NCI-H446 treated with DMSO at 0.1 percent for 48 hours (cell line): ENCODE measurements at places on chromosomes 11 and 22.

GRCh38 chr11:63564056-63564774, 1.0 kb upstream of the PLAAT2 start:
- no peak for DNase-seq

DNA sequence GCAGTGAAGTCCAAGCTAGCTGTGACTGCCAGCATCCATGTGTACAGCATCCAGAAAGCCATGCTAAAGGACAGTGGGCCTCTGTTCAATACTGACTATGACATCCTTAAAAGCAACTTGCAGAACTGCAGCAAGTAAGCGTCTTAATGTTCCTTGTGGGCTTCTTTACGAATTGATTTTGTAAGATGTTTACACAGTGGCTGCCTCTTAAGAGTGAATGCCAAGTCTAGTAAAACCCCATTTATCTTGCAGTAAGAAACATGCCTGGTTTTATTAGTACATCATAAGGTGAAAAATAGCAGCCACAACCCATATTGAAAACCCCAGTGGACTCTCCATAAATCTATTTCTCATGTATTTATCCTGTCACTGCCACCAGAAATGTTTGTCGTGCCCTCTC, 20.5 kb downstream of the POLD3 start:
- no peak for DNase-seq

DNA sequence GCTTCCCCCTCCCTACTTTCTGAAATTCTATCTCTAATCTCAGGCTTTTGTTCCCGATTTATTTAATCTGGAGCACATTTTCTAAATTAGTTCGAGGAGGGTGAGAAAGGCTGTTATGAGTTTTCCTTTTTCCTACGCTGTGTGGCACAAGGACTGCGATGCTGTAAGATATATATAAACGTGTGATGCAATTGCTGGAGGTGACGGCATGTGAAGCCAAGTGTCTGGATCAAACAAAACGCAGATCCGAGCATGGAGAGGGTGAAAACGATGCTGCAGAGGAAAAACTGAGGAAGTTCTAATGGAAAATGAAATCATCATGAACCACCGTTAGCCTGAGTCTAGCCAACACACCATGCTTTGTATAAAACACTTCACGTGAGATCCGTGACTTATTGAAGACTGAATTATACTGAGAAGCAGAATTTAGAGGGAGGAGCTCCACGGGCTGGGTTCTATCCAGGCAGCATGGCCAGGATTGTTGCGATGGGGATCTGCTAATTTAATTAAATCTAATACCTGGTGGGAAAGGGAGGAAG, 4.4 kb downstream of the PKNOX2 start:
- no peak for DNase-seq

DNA sequence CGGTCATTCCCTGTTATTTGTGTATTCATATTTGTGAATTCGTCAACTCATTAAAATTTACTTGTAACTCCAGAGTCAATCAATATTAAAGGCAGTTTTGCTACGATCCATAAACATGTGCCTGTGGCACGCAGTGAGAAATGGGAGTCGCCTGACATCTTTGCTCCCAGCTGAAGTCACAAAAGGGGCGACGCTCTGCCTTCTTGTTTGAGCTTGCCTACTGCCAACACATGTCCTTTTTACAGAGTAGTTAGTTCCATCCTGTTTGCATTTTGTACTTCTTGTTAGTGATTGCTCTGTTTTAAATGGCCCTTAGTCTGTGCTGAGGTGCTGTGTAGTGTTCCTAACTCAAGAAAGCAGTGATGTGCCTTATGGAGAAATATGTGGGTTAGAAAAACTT, 305.3 kb downstream of the ETS1 start:
- DNase-seq, result no peak
